ENCODE measurements at places on chromosomes 3 and 15.

DNA sequence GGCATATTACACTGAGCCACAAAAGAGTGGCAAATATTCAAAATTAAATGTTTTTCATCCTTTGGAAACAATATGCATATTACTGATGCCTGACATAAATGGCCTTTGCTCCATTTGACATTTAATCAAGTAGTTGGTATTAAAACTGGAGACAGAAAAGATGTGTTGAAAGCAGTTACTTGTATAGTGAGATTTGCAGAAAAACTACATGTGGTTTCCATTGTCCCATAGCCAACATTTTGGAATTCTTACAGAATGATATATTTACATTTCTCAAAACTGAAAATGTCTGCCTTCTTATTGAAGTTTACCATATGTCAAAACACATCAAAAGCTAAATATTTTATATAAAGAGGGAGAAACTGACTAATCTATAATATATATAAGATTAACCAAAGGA lies 21.6 kb downstream of the SHOX2 start:
- DNase-seq: no peak

DNA sequence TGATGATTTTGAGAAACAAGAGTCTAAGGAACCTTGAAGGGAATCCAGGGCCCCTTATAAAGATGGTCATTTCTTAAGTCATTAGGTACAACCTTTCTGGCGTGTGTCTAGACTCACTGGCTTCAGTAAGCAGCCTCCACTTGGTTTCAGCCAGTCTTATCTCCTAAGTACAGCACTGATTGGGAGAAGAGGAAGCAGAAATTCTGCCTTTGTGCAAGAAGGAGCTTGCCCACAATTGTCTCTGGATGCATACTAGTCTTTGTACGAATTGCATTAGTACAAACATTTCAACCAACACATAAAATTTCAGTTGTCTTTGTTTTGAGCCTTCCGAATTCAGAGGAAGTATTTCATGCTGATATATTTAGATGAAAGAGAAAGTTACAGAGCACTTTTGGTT lies 139.4 kb downstream of the SLCO3A1 start:
- no peak for DNase-seq

DNA sequence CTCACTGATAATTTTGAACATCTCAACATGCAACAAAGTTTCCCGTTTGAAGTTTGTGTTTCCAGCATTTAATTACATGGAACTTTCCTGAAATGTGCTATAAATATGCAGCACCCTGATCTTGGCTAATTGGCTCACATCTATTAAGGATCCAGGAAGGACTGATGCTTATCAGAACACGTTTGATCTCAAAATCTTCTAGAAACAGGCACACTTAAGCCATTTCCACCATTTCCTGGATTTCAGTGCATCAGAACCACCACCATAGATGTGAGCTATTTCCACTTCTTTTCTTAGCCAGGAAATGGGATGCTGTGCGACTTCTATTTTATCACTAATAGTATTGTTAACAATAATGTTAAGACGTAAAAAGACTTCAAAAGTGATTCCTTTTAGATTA lies 228.9 kb downstream of the FEZF2 start:
- no peak for DNase-seq

- DNase-seq: no peak
These were observed 135.5 kb downstream of the STT3B start for GRCh38 chr3:31668242-31668641.

DNA sequence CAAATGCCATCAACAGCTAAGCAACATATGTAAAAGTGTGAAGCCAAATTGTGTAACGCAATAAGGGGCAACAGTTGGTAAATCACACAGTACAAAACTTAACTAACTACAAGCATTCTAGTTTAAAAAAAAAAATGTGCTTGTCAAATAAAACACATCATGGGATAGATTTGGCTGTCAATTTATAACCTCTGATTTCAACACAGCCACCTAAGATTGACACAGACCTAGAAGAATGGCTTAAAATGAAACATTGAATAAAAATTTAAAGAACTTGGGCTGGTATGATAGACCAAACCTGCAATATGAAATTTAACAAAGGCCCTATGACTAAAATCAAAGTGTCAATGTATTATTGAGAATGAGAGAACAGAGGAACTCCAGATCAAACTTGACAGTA lies 148.4 kb downstream of the NR1I2 start:
- DNase-seq: no peak

GRCh38 chr3:147462856-147463255 lies 53.7 kb downstream of the ZIC1 start:
- no peak for DNase-seq

DNA sequence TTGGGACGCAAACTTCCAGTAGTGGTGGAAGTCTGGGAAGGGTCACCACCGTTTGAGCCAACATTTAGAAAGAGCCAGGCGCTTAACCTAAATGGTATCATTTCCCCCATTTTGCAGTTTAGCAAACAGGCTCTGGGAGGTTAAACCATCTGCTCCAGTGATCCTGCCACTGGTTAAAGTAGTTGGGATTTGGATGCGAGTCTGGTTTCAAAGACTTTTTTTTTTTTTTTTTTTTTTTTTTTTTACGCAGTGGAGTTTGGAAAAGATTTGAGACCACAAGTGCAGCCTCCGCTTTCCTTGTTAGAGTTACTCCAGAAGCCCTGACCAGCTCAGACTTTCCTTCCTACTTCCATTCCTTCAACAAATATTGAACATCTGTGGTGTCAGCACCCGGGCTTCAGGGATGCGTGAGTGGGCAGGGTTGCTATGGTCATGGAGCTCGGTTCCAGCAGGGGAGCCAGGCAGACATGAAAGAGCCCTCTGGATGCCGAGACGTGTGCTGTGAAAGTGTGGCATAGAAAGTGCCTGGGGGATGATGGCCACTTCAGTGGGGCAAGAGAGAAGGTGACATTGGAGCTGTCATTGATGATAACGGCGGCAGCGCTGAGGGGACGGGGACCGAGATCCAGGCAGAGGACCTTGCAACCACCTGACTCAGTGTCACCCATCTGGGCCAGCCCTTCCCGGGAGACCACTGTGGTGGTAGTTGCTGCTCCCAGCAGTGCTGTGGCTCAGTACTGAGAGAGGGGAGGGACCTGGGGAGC lies 1.1 kb upstream of the RNU6-1 start:
- no peak for DNase-seq

DNA sequence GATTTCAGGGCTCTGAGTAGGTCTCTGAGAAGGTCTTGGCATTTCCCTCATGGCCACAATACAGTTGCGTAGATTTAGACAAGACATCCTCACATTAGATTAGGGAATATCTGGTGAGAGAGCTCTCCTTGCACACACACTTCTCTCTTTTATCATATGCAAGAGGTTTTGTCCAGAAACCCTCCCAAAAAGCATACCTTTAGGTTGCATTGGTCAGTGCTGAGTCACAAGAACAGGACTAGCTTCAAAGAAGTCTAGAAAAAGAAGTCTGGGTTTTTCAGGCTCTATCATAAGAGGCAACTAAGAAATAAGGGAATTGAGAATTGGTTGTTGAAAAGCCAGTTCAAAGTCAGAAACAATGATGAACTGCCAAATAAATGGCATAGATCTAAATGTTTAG lies 40.1 kb upstream of the MITF start:
- no peak for DNase-seq

DNA sequence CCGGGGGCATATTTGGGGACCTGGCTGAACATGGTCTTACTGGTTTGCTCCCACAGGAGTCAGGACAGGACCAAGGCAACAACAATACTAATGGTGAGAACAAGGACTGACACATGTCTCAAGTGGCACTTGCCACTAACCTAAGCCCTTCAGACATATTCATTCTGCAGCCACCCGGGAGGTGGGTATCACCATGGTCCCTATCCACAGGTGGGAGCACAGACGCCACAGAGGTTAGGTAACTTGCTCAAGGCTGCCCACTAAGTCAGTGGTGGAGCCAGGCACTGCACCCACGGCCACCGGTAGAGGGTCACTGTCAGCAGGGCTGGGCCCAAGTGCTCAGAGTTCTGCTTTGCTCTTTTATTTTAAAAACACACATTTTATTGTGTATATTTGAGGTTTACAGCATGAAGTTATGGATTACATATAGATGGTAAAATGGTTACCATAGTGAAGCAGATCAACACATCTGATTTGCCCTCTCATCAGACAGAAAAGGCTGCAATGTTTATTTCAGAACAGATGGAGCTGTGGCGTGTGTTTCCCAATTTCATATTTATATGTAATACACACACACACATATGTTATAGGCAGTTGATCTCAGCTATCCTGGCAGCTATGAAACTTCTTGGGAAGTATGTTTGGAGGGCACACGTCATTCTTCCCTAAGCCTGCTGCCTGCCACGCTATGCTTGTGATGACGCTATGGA lies 30.0 kb upstream of the SLC41A3 start:
- no peak for DNase-seq

DNA sequence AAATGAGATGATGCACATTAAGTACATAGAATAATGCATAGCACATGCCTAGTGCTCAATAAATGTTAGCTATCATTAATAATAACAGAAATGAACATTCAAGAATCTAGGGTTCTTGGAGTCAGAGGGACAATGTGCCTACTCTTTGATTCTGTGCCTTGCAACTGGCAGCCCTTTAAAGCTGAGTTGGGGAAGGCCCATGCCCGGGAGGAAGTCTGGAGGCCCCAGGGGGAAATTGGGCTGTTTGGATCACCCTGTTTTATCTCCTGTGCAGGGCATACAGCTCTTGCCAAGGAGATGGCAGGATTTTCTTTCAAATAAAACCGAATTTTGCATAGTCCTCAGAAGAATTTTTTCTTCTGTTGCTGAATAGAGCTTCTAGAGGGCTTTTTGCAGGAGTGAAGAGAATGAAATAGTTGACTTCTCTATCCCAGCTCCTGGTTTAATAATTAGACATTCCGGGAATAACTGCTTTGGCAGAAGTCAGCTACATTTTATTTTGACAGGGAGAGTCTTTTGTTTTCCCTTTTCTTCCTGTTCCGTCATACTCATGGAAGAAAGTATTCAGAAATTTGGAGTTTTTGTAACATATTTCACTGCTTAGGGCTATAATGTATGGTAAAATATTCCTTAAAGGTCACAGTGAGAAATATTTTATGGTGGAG lies 18.0 kb upstream of the KCNAB1 start:
- DNase-seq: no peak

DNA sequence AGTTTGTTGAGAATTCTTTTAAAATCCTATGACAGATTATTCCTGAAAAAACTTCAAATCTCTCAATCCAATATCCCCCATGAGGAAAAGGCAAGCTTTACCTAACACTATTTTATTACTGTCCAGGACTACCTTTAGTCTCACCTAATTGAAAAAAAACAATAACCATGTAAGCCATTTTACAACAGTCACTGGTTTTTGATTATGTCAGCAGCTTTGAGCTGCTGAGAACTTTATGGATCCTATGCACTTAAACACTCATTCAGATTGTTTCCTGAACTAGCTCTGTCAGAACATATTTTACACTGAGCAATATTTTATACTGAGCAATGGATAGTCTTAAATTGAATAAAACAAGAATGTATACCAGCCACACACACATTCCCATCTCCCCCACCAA lies 79.9 kb downstream of the ZBBX start:
- DNase-seq: no peak

DNA sequence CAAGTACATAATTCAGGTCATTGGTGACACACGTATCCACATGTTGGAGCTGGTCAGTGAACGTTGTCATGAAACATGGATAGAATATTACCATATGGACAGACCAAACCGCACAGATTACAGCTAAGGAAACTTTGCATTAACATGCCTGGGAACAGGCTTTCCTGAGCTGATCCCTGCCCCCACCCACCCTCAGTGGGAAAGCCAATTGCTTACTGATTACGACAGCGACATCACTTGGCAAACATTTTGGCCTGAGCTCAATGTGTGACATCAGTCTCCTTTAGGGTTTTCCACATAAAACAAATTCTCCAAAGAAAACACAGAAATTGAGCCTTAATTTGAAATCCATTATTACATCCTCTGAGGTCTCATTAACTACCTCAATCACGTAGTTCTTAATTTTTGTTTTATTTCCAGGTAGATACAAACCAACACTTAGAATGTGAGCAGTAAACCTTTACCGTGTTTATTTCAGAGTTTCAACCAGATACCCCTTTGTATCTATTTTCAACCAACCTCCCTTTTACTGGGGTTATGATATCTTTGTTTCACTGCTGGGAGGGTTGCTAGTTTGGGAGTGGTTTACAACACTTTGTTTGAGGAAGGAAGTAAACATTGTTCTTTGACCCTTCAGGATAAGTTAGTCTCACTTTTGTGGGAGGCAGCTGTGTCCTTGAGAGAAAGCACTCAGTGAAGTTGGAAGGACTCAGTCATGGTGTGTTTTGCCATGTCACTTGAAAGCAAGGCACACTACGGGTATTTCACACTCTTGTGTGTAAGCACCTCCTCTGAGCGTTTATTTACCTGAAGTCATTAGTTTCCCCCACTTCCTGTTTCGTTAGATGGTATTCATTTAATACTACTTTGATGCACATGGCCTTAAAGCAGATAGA lies 103.1 kb downstream of the CMSS1 start:
- no peak for DNase-seq

- no peak for DNase-seq
These were observed 158.2 kb upstream of the ABI3BP start for GRCh38 chr3:101151286-101151913.

- no peak for DNase-seq
These were observed 67.5 kb downstream of the PROS1 start for GRCh38 chr3:93906245-93906644.

GRCh38 chr15:70240082-70240481 lies 142.4 kb upstream of the TLE3 start:
- DNase-seq: no peak

DNA sequence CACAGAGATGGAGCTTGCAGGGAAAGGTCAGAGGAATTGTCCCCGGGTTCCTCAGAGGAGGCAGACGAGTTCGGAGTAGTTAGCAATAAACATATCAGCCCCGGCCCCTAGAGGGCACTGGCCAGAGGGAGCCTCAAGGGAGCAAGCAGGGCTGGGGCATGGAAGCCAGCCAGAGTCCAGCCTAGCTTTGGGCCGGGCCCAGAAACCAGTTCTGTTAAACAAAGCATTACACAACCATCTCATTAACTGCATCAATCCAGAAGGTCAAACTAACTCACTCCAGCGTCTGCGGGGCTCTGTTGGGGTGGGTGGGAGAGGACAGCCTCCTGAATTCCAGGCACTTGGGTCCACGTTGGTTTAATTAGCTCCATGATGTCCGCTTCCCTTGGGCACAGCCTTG lies 41.0 kb upstream of the IREB2 start:
- DNase-seq: no peak

All from stimulated activated CD4-positive, alpha-beta T cell treated with anti-CD3 and anti-CD28 coated beads, Interleukin-2, amount 100 ng/mL, for 48 hours (primary cell).